NCI-H2081 treated with DMSO at 0.1 percent for 48 hours (cell line): ENCODE measurements at places on chromosomes 4 and X.

DNA sequence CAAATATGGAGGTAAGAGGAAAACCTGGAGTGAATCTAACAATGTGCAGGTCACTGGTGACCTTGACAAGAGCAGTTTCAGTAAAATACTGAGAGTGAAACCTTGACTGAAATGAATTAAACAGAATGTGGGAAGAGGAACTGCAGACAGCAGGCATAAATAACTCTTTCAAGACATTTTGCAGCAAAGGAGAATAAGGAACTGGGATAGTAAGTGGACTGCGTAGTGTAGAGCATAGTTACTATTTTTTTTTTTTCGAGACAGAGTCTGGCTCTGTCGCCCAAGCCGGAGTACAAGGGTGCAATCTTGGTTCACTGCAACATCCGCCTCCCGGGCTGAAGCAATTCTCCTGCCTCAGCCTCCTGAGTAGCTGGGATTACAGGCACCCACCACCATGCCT is 24.0 kb downstream of the RBMX start:
- DNase-seq = no peak

DNA sequence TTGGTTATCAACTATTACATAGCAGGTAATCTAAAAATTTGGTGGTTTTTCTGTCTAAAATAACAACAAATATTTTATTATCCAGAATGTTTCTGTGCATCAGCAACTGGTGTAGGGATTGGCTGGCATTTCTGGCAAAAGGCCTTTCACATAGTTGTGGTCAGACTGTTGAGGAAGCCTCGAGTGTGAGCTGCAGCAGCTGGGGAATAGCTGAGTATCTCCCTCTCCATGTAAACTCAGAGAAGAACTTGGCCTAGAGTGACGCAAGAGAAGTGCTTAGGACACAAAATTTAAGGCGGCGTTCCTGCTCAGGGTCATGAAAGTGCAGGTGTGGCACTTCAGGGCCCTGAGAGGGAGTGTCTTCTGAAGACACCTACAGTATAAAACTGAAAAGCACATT is 558.9 kb downstream of the SPOCK3 start:
- DNase-seq = no peak

DNA sequence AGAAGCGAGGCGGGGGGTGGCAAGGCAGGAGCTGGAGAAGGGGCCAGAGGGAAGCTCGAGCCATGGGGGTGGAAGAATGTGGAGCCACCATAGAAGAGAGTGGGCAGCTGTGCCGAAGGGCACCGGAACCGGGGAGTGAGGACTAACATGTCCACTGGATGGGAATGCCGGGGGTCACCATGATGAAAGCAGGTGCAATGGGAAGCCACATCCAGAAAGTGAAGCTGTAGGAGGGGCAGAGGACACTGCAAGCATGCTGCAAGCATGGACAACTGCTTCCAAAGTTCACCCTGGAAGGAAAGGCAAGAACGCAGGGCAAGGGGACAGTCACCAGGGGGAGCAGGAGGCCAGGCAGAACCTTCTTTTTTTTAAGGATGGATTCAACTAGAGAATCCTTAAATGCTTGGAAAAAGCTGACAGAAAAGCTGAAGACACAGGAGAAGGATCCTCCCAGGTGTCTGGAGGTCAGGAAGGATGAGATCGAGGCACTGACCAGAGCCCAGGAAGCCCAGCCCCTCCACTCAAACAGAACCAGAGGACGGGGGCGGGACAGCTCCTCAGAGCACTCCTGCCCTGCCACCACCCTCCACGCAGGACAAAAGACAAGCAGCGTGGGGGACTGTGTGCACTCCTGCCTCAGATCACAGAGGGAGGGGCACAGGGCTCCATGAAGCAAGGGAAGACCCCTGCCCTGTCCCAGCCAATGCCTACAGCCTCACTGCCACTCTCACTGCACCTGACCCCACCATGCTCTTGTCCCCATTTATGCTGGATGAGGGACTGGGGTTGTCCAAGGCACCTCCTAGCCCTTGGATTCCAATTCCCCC is 169.2 kb downstream of the AFAP1 start:
- no peak for DNase-seq

DNA sequence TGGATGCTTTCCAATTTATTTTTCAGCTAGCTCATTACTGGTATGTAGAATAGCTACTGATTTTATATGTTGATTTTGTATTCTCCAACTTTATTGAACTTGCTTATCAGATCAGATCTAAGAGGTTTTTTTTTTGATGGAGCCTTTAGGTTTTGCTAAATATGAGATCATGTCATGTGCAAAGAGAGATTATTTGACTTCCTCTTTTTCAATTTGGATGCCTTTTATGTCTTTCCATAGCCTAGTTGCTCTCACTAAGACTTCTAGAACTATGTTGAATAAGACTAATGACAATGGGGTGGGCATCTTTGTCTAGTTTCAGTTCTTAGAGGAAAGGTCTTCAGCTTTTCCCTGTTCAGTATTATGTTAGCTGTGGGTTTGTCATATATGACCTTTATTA is 11.7 kb downstream of the MAGEE1 start:
- no peak for DNase-seq

GRCh38 chr4:144653781-144654545 is 8.0 kb downstream of the HHIP start:
- no peak for DNase-seq

- DNase-seq = no peak
These were observed 135.0 kb downstream of the AMMECR1 start for GRCh38 chrX:110182865-110183264.

GRCh38 chrX:1679238-1679637 is 64.4 kb downstream of the ASMT start:
- no peak for DNase-seq

DNA sequence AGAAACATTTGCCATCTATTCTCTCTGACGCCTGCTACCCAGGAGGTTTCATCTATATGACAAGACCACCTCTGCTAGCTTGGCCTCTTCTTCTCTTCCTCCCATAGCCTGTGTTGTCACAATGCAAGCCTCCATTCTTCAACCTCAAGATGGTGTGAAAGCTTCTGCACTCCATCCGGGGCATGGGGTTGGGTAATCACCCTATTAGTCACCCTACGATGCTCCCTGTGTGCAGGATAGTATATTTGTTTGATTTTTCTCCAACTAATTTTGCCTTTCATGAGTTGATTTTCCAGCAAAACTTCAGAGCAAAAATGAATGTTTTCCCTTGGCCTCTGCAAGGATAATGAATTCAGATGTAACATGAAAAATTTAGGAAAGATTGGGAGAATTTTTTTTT is 128.0 kb upstream of the STS start:
- DNase-seq = no peak

- DNase-seq = no peak
These were observed 14.7 kb upstream of the ATP8A1 start for GRCh38 chr4:42671431-42672194.

DNA sequence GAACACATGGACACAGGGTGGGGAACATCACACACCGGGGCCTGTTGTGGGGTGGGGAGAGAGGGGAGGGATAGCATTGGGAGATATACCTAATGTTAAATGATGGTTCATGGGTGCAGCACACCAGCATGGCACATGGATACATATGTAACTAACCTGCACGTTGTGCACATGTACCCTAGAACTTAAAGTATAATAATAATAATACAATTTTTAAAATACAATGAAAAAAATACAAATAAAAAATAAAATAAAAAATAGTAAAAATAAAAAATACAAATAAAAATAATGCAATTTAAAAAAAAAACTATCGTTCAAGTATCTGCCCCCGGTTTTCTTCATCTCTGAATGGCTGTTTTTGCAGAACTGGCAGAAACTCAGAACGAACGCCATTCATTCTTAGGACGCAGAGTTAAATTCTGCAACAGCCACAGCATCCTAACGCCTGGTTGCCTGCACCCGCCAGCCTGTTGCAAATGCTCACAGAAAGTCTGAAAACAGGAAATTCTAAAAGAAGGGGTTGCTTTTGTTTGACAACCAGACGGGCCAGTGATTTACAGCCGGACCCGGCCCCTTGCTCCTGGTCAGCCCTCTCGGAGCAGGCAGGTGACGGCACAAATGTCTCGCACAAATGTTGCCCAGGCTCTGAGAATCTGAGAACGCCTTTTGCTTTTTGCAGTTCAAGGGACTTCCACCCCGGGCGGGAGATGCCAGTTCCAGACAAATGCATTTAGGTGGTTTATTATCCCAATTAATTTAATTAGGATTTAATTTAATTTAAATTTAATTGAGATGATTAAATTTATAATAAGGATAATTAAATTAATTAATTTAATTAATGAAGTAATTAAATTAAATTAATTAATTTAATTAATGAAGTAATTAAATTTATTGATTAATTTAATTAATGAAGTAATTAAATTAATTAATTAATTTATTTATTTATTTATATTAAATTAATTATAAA is 47.8 kb downstream of the CRLF2 start:
- no peak for DNase-seq

DNA sequence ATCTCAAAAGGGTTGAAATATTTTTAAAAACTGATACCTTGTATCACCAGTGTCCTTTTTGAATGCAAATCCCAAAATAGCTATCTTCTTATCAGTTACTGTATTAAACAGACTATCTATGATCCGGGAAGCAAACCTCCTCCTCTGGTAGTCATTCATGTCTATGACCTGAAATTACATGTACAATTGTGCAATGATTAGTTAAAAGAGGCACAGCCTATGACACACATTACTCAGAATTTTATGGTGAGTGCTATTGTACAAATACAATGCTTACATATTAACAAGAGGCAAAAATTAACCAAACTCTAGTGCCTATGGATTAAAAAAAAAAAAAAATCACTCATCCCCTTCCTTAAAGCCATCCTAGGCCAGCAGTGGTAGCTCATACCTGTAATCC is 21.7 kb downstream of the UGDH start:
- no peak for DNase-seq

DNA sequence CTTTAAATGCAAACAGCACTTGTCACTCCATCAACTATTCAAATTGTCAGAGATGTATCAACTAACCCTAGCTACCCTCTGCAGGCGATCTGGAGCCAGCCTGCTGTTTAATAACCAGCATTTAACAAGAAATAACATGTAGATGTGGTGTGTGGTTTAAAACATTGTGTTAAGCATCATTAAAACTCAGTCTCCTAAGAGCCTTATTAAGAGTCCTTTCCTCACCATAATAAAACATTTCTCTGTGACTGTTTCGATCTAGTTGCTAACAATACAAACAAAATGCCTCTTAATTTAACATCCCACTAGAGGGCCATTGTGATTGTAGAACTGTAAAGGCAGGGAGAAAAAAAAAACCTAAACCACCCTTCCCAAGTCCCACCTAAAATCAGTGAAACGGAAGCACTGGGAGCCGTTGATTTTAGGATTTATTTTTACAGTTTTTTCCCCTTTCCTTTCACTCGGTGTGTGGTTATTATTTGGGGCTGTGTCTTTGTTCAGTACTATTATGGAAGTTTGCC is 708.6 kb downstream of the C4orf33 start:
- DNase-seq = peak; percentile 18

- DNase-seq = no peak
These were observed 9.7 kb upstream of the SH3KBP1 start for GRCh38 chrX:19897091-19897490.

GRCh38 chr4:89531932-89532640 is 224.5 kb upstream of the GPRIN3 start:
- DNase-seq = no peak

DNA sequence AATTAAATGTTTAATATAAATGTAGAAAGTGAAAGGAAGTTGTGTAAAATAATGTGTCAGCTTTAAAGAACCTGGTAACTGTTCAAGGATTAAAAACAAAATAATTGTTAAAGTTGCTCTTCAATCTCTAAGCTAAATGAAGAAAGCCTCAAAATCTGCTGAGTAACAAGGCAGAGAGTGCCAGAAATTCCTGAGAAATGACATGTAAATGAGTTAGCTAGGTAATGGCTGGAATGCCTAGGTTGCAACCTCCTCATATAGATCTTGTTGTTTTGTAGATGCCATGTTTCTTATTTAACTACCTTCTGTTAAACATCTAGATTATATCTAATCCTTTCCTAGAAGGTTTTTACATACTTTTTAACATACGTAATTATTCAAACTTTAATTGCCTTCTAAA is 763.6 kb upstream of the AGA start:
- no peak for DNase-seq

GRCh38 chr4:178784491-178784890 is 1342.3 kb upstream of the AGA start:
- DNase-seq = no peak

- no peak for DNase-seq
These were observed 20.1 kb downstream of the LYAR start for GRCh38 chr4:4269856-4270255.

DNA sequence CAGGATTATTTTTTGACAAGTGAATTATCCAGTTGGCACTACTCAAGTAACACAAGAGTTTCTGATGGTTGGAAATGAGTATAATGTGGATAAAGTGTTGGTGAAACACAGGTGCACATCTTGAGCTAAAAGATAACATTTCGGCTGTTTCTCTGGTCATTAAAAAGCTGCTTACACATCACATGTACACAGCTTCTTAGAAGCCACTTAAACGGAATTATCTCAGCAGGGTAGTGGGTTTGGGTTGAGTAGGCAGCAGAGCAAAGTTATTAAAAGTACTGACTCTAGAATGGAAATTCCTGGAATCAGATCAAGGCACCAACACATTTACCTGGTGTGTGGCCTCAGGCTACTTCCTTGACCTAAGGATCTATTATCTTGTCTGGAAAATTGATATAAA is 55.4 kb upstream of the RASSF6 start:
- no peak for DNase-seq

- DNase-seq = no peak
These were observed 184.6 kb upstream of the KIT start for GRCh38 chr4:54473077-54473545.

DNA sequence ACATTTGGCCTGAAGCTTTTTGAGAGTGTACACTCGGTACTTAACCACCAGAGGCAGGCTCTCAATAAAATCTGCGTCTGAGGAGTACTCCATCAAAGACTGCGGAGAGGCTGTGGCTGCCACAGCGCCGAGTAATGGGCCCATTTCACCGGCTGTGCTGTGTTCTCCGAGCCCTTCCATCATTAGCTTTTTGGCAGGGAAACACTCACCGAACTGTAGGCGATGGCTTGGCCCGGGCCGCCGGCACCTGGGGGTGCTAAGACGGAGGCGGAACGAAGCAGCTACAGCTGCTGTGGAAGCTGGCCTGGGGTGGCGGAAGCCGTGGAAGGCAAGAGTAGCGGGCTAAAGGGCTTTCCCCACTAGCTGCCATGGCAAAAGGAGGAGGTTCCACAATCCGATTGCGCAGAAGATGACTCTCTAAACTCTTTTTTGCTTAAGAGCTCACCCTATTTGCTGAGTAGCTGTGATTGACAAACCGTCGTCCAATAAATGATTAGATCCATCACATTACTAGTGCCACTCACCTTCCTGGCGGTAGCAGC is 48.5 kb upstream of the PABPC1L2A start:
- DNase-seq = no peak

GRCh38 chrX:46953137-46953527 is 40.9 kb downstream of the JADE3 start:
- no peak for DNase-seq

GRCh38 chr4:76429636-76430035 is 5.4 kb upstream of the SHROOM3 start:
- no peak for DNase-seq

GRCh38 chr4:148831945-148832344 is 389.7 kb upstream of the NR3C2 start:
- DNase-seq = no peak
